ENCODE measurements at places on chromosomes 5 and 9.

GRCh38 chr5:77869116-77869798 is 93.1 kb upstream of the TBCA start:
- no peak for DNase-seq

DNA sequence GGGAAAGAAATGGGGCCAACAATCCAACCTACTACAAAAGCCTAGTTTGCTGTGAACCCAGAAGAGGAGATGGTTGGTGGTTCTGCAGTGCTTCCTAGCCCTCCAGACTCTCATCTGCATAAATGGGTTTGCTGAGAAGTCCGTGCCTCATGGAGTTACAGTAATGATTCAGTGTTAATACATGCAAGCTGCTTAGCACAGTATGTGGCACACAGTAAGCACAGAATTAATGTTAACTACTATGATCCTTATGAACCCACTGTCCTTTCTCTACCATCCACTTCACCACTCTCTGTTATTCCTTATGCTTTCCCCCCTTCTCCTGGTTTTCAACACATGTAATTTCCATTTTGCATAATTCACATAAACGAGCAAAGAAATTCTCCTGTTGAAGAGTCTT is 100.0 kb downstream of the ACTBL2 start:
- no peak for DNase-seq

DNA sequence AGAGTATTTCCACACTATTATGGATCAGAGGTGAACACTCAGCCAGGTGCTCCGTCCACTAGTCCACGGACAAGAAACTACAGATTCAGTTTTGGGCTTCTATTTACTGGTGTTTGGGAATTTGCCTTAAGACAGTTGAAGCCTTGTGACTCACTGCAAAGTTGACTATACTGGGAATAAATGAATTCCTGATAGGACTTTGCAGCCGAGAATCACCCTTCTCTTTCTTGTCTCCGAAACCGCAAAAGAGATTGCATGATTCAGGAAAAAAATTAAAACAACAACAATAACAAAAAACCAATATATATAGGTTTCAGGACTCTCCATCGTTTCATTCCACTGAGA is 716 bp downstream of the TMEM171 start:
- DNase-seq, result no peak

DNA sequence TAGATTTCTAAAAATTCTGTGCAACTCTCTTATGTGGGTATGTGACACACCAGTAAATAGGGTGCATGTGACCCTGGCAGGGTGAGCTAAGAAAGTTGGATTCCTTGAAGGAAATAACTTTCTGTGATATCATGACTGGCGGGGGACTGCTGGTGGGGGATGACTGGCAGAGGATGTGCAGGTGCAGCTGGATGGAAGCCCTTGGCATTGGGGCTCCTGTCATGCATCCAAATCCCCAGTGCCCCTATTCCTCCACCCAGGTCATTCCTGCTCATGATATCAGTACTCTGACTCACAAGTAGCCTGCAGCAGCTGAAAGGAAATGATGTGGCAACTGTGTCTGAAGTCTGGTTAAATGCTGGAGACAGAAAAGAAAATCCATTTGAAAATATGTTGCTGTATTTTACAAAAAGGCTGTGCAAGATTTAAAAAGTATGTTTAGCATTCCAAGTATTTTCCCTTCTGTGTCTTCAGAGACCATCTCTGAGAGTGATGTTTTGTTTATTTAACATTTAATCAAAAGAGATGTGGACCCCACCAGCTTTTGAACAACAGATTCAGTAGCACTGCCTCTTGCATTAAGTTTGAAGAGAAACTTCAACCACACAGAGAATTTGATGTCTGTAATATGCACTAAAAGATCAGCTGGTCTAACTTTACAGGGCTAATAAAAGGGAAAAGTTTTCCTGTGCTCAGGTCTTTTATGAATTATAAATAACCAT is 17.9 kb upstream of the ZSWIM6 start:
- DNase-seq, result peak; percentile 16

DNA sequence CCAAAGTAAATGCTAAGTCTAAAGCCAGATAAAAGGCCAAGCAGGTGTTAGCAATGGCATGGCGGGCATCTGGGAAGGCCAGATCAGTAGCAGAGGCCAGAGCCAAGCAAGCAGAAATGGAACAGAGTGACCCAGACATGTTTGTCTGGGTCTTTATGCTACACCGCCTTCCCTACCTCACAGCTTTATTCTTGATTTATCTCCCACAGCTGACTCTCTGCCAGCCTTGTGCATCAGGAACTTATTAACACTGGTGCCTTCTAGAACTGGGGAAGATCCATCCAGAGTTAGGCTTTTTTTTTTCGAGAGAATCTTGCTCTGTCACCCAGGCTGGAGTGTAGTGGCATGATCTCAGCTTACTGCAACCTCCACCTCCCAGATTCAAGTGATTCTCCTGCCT is 112.5 kb upstream of the SLC44A1 start:
- no peak for DNase-seq

DNA sequence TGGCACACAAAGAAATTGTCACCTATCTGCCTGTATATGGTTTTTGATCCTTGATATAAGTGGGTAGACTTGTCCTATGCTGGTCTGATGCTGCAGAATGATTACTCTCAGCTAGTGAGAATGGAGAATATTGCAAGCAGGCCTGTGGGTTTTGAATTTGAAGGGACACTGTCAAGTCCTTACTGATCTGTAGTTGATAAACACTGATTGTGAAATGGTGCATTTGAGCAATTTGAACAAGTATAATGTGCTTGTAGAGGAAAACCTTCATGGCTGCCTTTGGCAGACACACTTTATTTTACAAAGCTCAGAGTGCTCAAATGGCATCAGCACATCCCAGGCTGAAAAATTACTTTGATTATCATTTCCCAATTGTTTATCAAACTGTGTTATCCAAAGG is 9.3 kb downstream of the ENTREP1 start:
- no peak for DNase-seq

GRCh38 chr5:97726106-97726505 is 543.1 kb upstream of the RIOK2 start:
- DNase-seq, result no peak

DNA sequence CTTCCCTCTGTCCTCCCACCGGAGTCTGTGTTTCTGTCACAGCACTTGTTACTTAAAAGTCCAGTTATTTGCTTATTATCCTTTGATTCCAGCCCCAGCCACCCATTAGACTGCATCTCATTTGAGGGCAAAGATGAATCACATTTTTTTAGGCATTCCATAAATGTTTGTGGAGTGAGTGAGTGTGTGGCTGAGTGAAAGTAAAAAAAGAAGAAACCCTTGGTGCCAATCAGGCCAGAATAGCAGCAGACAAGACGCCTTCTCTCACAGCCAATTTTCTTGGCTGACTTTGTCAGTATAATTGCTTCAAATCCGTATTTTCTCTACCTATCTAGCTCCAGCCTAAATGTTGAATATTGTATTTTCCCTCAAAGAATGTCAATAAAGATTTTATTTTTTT is 613.0 kb upstream of the WWC1 start:
- DNase-seq, result no peak

- DNase-seq, result no peak
Measured at GRCh38 chr9:137326445-137327065, 24.5 kb upstream of the NRARP start.

DNA sequence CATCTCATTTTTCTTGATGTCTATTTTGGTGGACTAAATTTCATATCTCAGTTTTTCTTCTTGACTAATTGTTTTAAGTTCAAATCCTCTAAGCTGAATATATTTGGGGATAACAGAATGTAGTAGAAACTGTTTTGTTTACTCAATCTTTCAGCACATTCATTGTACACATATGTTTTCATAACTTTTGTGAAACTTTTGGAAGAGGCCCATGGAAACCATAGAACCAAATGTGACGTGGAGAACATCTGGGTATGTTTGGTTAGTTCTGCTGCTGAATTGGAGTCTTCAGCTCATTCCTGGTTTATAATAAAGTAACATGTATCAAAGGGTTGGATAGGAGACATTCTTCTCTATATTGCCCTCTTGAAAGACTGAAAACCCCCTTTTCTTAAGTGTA is 88.4 kb downstream of the CCDC171 start:
- no peak for DNase-seq

DNA sequence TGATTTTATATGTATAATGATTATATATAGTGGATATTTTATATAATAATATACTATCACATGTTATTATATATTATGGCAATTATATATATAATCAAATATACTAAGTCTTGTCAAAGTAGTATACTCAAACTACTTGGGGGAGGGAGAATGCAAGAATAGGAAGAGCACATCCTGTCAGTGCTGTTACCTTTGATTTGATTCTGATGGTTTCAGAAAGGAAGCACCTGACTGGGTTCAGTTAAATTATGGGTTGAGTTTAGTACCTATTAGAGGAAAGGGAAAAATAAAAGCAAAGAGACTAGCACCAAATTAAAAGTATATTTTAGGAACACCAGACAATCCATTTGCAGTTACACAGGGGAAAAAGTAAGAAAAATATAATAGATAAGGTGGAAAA is 107.6 kb downstream of the GRIA1 start:
- no peak for DNase-seq

- DNase-seq, result no peak
Measured at GRCh38 chr5:51377151-51378060, 5.8 kb upstream of the ISL1 start.

DNA sequence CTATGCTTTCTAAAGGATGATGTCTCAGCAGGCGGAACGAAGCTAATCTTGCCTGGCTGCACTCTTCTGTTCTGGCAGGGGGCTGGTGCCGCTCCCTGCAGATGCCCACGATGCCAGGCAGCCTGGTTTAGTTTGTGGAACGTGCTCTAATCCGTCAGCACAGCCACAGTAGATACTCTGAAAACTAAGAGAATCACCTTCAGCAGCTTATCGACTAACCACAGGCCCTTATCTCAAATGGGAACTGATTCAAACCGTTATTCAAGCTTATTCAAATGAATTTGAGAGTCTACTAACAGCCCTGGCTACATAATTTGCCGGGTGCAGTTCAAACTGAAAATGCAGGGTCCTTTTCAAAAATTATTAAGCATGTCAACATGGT is 246.6 kb upstream of the ANKRD55 start:
- no peak for DNase-seq

All from NK-92 treated with Interleukin-12 subunit alpha and Interleukin-12 subunit beta, amount 100 ng/mL, for 24 hours (cell line).